ENCODE measurements at places on chromosomes 7 and 10.

DNA sequence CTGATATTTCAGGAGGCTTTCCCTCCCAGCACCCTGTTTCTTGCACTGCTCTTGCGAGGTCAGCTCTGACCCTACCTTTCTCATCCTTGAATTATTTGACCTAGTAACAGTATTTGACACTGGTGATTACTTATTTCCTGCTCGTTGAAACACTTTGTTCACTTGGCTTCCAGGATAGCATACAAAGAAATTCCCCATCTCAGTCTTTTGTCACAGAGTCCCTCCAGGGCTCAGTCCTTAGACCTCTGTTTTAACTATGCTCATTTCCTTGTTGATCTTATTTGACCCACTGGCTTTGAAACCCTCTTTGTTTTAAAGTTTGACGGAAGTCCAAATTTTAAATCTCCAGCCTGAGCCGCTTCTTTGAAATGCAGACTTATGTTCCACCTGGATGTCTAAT, 29.9 kb downstream of the BMPR1A start:
- no peak for DNase-seq

GRCh38 chr7:17408245-17408903, 109.9 kb downstream of the AHR start:
- no peak for DNase-seq

DNA sequence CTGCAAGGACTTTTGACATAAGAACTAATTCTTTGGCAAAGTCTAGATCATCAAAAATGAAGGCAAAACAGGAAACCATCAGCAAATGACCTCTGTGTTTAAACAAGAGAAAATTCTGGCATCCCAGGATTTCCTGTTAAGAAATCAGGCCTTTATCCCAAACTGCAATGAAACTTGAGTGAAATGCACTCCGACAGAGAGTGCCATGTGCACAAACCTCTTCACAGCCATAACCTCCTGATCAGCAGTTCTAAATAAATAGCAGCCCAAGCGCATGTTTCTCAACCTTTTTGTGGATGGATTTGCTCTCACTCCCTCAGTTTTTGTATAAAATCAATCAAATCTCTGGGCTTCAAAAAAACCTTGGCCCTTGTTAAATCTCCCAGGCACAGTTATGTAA, 107.7 kb upstream of the EEPD1 start:
- DNase-seq = no peak

DNA sequence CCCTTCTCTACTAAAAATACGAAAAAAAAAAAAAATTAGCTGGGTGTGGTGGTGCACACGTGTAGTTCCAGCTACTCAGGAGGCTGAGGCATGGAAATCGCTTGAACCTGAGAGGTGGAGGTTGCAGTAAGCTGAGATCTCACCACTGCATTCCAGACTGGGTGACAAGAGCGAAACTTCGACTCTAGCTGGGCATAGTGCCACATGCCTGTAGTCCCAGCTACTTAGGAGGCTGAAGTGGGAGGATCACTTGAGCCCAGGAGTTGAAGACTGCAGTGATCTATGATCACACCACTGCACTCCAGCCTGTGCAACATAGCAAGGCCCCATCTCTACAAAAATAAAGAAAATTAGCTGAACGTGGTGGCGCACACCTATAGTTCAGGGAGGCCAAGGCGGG, 1.2 kb upstream of the SPACDR start:
- DNase-seq = no peak

DNA sequence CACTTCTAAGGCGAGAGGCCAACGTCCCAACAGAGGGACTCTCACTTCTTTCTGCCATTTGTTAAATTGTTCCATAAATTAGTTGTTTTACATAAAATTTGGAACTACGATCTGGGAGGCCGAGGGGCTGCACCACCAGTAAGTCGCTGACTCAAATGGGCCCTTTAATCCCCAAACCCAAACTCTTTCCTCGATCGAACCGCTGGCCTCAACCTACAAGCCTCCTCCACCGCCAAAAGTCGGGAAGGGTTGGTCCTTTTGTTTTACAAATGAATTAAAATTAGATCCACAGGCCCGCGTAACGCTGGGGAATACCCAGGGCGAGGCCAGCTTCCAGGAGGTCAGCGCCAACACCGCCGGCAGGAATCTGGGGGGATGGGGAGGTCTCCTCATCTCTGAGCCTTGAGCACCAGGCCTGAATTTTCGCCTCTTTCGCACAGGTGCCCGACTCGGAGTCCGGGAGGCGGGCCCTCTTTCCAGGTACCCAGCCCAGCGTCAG, 1.2 kb upstream of the FOXI2 start:
- DNase-seq = no peak

DNA sequence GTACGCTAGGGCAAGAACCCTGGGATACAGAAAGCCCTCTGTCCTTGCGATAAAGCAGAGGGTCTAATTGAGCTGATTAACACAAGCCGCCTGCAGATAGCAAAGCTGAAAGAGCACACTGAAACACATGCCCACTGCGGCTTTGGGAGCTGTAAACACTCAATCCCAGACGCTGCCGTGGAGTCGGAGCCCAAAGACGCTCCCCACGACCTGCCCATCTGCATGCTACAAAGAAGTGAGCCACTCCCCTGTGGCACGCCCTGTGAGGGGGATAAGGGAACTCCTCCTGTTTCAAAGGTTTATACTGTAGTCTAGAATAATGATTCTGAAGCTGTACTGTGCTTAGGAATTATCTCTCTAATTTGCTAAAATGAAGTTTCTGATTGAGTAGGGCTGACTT, 985.6 kb upstream of the GHITM start:
- no peak for DNase-seq

GRCh38 chr10:88114368-88114767, 250.9 kb downstream of the PTEN start:
- DNase-seq = peak; percentile 21

DNA sequence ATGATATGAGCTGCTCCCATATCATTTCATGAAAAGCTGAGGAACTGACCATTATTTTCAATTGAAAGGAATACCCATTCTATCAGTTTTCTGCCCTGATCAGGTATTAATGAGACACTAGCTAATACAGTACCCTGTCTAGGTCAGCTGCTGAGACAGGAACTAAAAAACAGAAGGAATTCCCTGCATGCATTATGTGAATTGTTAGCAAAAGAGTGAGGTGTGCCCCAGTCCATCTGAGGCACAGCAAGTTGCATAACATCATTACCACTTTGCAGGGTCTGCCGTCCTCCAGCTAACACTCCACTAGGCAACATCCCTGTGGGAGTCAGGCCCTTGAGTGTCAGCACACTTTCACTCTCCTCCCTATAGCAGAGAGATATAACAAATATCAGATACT, 11.1 kb upstream of the MSS51 start:
- DNase-seq = no peak

- no peak for DNase-seq
Observed at GRCh38 chr10:52100011-52100547, 214.0 kb upstream of the DKK1 start.

DNA sequence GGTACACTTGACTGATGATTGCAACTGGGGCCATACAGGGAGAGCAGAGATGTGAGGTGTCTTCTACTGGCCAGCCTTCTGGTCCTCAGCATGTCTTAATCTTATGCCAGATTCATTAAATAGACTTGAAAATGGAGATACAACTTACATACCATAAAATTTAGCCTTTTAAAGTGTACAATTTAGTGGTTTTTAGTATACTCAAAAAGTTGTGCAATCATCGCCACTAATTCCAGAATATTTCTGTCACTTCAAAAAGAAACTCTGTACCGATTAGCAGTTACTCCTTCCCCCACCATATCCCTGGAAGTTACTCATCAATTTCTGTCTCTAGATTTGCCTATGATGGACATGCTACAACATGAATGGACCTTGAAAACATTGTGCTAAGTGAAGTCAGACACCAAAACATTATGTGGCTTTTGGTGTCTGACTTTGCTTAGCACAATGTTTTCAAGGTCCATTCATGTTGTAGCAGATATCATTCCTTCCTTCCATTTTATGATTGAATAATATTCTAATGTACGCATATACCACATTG, 53.0 kb downstream of the SH2D4B start:
- DNase-seq = no peak

GRCh38 chr7:30971840-30972563, 8.2 kb downstream of the GHRHR start:
- DNase-seq = no peak

- DNase-seq = no peak
Observed at GRCh38 chr10:30832001-30832748, 199.5 kb downstream of the ZNF438 start.
